ENCODE measurements at places on chromosomes 3 and 15.

DNA sequence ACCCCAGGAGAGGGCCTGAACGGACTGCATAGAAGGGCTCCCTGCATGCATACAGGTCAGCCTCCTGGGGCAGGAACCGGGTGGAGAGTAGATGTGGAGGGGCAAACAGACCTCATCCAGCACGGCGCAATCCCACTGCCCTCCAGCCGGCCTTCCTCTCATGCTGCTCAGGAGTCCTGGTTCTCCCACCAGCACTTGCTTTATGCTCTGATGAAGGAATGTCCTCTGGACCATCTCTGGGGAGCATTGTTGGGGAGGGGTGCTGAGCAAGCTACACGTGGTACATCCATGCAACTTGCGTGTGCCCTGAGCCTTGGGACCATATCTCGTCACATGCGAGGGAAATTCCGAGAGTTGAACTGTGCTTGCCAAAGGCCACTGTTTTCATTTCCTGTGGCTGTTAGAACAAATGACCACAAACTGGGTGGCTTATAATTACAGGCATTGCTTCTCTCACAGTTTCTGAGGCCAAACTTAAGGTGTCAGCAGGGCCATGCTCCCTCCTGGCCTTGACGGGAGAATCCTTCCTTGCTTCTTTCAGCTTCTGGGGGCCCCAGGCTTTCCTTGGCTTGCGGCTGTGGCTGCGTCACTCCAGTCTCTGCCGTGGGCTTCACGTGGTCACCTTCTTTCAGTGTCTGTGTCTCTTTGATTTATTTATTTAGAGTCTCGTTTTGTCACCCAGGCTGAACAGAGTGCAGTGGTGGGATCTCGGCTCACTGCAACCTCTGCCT, 12.2 kb downstream of the SELENOS start:
- no peak for DNase-seq

GRCh38 chr3:183468424-183468823, 40.0 kb upstream of the MCF2L2 start:
- no peak for DNase-seq

- DNase-seq: no peak
Observed at GRCh38 chr15:45391746-45392583, 13.6 kb upstream of the GATM start.

GRCh38 chr15:51680321-51680720, 982 bp upstream of the SCG3 start:
- no peak for DNase-seq

DNA sequence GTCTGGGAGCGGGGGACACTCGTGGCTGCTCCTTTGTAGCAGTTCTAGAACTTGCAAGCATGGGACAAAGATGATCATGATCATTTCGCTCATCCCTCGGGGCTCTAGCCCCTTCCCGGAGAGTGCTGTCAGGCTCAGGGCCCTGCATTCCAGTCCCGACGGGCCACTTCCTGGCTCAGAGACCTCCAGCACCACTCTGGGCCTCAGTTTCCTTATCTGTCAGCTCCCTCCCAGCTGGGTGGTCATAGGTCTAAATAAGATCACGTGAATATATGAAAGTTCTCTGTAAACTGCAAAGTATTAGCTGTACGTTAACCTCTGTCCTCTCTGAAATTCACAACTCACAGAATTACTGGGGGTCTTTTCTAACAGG, 52.8 kb upstream of the SLC6A11 start:
- DNase-seq: no peak

DNA sequence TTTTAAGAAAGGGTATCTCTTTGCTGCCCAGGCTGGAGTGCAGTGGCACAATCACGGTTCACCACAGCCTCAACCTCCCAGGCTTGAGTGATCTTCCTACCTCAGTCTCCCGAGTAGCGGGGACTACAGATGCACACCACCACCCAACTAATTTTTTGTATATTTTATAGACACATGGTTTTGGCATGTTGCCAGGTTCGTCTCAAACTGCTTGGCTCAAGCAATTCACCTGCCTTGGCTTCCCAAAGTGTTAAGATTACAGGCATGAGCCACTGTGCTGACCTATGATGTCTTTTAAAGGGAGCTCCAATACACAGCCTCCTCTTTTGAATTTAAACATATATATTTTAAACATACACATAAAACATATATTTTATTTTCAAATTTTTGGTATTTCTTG, 60.9 kb downstream of the SLC9C1 start:
- DNase-seq: no peak

- no peak for DNase-seq
Observed at GRCh38 chr3:72351536-72351935, 496.7 kb downstream of the SHQ1 start.

DNA sequence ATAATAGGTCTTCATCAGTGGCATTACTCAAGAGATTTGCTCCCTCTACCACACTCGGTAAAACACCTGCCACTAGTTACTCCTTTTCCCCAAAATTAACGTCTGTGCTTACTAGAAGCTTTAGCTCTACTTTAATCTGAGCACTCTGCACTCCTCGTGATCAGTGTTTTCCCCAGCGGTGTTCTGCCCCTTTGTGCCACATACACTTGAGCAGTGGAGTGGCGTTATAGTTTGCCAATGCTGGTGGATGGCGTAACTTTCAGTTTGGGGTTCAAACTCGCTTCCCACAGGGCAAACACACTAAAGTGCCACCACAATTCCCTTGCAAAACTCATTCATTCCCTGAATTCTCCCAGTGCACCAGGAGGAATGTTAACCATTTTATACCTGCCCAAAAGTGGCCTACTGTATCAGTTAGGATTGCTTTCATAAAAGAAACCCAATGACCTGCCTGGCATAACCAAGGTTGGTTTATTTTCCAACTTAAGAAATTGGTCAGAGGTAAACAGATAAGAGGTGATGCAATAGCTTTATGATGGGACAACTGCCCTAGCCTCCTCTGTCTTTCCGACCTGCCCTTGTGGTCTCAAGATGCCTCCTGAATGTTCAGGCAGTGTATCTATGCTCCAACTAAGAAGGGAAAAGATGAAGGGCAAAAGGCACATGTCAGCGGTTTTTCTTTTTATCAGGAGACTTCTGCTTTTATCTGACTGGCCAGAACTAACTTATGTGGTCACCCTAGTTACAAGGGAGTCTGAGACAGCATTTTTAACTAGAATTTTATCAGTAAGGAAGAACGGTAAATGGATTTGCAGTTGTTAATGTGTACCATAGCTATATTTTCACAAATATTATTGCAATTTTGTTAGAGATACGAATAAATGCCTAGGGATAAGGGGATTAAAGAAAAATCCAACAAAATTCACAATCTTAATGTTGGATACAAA, 83.9 kb downstream of the FSIP1 start:
- no peak for DNase-seq

DNA sequence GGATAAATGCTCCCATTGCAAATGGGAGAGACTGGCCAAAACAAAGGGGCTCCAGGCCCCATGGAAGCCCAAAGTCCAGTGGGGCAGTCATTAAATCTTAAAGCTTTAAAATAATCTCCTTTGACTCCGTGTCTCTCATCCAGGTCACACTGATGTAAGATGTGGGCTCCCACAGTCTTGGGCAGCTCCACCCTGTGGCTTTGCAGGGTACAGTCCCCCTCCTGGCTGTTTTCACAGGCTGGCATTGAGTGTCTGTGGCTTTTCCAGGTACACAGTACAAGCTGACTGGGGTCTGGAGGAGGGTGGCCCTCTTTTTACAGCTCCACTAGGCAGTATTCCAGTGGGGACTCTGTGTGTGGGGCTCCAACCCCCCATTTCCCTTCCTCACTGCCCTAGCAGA, 45.9 kb downstream of the NIPA2 start:
- no peak for DNase-seq

DNA sequence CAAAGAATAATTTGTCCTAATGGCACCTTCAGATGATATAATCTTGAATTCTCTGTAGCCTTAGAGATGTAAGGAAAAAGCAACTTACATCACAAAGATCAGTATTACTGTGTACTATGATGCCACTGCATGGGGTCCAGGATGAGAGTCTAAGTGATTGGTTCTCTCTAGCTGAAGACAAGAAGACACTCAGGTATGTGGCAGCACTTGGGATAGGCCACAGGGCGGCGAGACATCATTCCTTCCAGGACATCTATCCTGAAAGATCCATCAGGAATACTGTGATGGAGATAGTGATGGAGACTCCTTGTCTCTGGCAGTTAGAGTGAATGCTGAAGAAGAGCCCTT, 2.5 kb downstream of the CD200 start:
- no peak for DNase-seq

DNA sequence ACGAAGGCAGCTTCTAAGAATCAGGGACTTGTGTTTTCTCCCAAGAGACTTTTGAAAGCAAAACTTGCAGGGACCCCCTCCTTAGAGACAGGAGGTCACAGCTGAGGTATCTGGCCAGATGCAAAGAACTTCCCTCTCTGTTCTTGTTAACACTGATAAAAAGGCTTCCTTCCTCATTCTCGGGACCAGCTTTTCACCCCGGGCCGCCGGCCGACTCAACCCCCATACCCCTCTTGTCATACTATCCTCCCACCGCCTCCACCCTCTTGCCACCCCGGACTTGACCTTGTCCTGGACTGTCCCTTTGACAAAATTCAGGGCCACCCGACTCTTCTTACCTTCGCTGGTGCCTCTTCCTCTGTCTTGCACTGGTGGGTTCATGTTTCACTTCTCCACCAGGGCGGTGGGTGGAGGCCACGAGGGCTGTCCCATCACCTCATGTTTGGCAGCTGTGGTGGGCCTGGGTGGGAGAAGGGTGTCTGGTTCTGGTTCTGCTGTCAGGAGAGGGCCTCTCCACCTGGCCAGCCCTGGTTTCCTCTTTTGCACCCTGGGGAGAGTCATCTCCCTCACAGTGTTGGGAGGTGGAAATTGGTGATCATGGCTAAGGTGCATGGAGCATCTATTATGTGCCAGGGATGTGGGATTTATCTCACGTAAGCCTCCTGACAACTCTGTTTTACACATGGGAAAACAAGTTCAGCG, 32.5 kb downstream of the BHLHE40 start:
- no peak for DNase-seq

DNA sequence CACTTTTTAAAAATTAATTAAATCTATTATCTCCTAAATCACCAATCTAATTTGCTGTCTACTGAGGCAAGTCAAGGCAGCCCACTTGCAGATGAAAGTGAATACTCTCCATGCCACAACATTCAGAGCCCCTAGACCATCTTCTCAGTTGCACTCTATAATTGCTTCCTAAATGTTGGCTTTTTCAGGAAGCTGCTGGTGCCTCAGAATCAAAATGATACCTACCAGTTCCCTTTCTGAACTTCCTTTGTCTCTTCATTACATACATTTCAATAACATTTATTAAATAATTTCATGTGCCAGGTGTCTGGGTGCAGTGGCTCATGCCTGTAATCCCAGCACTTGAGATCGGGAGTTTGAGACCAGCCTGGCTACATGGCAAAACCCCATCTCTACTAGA, 124.1 kb downstream of the SERPINI1 start:
- DNase-seq: no peak

DNA sequence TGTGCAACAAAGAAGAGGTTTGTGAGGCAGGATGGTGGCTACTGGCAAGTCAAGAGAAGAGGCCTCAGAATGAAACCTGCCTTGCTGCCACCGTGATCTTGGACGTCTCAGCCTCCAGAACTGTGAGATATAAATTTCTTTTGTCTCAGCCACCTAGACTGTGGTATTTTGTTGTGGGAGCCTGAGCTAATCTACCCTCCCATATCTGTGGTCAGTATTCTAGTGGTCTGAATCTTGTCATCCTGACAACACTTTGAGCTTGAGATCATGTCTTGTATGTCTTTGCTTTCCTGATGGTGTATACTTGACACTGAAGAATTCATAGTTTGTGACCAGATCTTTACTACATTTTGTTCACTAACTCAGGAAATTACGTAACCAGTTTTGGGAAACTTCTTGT, 240.6 kb upstream of the GOLIM4 start:
- DNase-seq: no peak

DNA sequence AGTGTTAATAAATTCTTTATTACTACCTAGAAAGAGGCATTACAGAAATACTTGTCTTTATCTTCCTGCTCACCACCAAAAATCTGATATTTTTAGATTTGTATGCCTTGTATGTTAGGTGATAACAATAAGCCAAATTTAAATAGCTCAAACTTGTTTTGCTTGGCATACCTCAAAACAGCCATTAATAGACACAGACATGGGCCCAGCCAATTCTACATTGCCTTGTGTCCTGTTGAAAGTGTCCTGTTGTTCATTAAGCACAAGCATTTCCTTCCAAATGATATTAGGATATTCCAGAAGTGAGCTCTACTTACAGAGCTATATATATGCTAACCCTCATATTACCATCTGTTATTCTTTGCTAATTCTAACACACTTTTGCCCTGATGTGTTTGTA, 438.6 kb upstream of the ZNF385D start:
- DNase-seq: no peak

DNA sequence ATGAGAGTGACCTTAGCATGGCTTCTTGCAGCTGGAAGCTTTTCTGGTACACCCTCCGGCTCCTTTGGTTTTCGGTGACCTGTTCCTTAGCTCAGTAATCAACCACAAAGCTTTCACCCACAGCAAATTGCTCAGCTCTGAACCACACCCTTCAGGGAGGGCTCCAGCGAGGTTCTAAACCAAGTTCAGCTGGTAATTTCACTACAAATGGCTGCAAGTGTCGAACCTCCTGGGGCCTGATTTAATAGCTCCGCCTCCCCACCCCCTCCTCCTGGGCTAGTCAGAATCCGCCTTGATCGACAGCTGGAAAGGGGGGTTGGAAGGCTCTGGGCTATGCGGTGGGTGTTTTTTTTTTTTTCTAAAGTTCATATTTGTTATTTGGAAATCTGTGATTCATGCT, 150.9 kb upstream of the MCTP2 start:
- DNase-seq: no peak

- DNase-seq: no peak
Observed at GRCh38 chr15:60486742-60487141, 7.8 kb upstream of the ICE2 start.

- DNase-seq: no peak
Observed at GRCh38 chr3:86562090-86562489, 428.9 kb downstream of the VGLL3 start.

GRCh38 chr15:48862705-48863104, 15.2 kb upstream of the EID1 start:
- DNase-seq: no peak

DNA sequence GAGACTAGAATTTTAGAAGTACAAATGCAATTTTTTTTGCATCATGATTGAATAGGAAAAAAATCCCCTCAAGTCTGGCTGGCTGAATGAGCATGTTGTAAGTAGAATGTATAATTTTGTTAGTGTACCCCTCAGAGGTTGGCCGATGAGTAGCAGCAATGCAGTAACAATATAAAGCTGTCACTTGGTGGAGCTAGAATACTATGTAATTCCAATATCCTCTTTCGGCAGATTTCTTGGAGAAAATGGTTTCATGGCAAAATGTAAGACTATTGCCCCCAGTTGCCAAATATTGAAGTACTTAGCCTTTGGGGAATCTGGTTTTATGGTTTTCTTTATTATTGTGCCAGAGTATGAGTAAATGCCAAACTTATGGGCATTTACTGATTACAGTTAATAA, 39.8 kb upstream of the SGO1 start:
- DNase-seq: no peak

DNA sequence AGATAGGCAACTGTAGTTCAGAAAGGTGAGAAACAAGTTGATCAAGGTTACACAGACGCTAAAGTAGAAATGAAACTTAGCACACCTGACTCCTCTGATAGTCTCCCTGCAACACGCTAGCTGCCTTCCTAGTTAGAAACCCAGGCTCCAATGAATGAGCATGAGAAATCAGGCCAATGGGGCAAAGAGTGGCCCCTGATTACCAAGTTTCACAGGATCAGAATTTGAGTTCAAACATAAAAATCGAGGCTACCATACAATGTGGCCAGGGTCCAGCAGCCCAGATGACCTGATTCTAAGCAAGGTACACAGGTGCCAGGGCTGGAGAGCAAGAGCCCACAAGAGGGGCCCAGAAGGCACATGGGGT, 7.7 kb downstream of the PLD1 start:
- no peak for DNase-seq

- no peak for DNase-seq
Observed at GRCh38 chr3:115581362-115582135, 41.8 kb upstream of the GAP43 start.

Data from stimulated activated naive CD4-positive, alpha-beta T cell (primary cell).